ENCODE measurements at places on chromosomes 6 and 20.

- DNase-seq: peak; percentile 71
These were observed 19.7 kb downstream of the HLA-DOB start for GRCh38 chr6:32796848-32797776.

- DNase-seq: no peak
These were observed 1162.8 kb upstream of the CITED2 start for GRCh38 chr6:140537211-140537610.

DNA sequence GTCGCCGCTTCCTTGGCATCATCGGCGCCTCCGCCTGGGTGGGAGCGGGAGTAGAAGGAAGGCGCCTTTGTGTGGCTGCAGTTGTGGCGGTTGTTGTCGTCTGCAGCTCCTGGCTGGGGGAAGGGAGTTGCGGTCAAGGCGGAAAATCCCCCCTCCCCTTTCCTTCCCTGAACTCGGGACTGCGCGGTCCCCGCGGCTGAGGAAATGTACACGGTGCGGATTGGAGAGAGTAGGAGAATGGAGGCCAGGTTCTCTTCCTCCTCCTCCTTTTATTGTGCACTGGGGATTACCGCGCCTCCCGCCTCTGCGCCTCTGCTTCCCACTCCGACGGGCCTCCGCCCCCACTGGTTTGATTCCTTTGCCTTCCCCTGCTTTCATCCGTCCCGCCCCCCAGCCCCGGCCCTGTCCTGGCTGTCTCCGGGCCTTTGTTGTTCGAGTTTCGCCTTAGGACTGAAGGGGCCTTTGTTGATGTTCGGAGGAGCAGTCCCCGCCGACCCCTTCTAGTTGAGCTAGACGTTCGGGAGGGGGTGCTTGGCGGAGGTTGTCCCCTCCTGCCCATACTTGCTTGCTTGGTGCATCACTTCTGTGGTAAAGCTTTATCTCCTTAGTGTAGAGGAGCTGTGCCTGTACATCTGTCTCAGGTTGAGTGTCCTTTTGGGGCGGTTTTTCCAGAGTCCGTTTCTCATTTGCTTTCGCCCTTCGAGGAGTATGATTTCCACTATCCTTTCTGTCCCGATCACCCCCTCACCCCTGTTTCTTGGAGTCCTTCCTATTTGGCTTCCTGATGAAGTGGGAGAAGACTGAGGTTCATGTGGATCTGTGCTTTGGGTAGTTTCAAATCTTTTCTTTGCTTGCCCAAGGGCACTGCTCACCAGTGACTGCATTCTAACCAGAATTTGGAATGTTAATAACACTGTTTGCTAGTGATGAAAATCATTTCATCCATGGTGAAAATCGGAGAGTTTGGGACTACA, 764 bp downstream of the ZNF292 start:
- no peak for DNase-seq

DNA sequence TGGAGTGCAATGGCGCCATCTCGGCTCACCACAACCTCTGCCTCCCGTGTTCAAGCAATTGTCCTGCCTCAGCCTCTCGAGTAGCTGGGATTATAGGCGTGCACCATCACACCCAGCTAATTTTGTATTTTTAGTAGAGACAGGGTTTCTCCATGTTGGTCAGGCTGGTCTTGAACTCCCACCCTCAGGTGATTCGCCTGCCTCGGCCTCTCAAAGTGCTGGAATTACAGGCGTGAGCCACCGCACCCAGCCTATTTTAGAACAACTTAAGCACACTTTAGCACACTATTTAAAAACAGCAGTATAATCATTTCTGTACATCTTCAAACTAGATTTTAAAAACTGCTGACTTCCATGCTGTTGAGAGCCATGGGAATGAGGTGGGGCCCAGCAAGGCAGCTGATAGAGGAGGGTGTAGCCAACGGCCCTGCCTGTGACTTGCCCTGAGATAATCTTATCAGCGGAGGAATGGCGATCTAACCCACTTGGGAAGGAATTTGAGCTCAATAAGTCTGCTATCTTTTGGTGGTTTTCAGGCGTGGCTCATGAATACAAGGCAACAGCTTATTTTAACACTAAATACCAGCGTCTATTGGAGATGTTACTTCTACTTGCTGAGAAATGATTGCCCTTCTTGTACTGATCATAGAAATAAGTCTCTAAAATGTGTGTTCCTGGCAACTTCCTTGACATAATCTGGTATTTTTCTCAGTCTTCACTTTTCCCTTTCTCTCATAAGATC, 12.1 kb downstream of the ZDHHC14 start:
- no peak for DNase-seq

GRCh38 chr20:13676682-13677081, 38.0 kb upstream of the TASP1 start:
- no peak for DNase-seq

DNA sequence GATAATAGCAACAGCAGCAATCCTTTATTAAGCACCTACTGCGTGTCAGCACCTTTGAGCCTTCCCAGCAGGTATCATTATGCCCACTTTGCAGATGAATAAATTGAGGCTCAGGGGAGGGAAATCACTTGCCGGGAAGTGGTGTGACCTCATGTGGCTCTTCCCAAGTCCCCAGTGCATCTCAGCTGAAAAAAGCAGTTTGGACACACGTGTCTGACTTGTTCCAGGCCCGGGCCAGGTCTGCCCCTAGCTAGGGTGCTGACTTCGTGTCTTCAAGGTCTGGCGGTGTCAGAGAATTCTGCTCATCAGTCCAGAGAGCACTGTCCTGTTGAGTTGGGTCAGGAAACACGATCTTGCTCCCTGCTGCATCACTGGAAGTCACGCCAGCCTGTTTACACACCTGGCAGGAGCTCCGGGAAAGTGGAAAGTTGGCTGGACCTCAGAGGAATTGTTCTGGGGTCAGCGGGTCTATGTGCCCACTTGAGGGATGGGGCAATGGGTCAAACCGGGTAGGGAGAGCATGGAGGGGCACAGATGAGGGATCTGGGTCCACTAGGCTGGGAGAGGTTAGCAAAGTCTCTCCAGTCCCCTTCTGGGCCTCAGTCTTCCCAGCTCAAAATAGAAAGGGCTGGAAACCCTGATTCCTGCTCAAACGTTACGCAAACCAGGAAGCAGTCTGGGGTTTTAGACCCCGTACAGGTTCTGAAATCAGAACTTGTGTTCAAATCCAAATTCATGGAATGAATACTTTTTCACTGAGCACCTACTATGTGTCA, 10.5 kb downstream of the SLC13A3 start:
- DNase-seq: no peak

- DNase-seq: no peak
These were observed 13.8 kb upstream of the MMP9 start for GRCh38 chr20:45994761-45995493.

DNA sequence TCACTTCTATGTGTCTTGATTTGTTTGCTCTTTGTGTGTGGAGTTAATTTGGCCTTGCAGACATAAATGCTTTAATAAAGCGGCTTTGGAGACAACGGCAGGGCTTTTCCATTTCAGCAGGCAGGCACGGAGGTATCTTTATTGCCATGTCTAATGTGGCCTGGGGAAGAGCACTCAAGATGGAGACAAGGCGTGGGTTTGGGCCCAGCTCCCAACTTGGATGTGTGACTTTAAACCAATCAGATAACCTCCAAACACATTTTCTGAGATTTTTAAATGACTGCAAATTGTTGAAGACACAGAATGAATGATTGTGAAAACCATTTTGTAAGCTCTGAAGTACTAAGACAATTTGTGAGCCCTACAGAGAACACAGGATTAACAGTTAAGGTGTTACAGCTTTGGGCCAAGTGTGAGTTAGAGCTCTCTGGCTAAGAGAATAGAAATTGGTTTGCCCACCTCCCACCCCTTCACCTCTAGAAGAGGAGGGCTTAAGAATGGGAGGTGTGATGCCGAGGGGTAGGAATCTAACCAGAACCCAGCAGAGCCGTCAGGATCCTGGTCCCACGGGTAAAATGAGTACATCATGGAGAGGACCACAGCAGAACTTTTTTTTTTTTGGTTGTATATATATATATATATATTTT, 9.0 kb downstream of the DYNLT1 start:
- no peak for DNase-seq

DNA sequence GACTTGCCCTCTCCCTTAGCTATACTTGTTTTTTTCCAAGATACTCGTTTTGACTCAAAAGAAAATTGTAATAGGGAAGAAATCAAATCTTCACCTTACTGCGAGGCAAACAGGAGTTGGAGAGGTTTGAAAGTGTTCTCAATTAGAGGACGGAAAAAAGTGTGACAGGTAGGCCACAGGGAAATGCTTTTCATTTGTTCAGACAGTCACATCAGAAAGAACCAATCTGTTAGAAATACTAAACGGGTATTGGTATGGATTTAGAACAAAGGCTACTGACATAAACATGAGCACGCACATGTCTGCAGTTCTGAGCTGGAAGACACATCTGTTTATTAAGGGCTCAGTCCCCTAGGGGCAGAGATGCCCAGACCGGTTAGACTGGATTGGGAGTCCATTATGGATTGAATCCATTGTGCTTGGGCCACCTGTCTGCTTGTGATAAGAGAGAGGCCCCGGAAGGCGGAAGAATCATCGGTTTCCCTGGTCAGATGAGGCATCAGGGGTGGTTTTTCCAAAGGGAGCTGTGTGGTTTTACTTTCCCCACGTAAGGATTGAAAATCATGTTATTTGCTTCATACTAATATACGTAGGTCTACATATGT, 220.9 kb upstream of the MYLIP start:
- DNase-seq: no peak

GRCh38 chr6:53171605-53172467, 23.2 kb upstream of the GCM1 start:
- DNase-seq: peak; percentile 85

- no peak for DNase-seq
These were observed 649.1 kb downstream of the EPM2A start for GRCh38 chr6:145086197-145086596.

GRCh38 chr6:142726616-142727015, 218.4 kb downstream of the HIVEP2 start:
- DNase-seq: no peak

DNA sequence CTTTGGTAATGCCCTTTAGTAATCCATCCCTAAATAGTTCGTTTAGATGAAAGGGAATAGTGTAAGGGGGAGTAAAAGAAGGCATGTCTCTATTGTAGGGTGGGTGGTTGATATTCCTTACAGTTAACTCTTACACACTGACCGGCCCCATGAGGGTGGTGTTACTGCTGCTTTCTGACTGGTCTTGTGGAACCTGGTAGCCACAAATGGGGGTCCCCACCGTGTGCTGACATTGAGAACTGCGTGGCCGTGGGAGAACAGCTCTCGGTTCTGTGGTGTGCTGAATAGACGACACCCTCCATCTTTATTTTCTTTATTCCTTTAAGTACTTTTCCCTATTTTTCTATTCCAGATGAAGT, 19.3 kb downstream of the MRAP2 start:
- DNase-seq: no peak

GRCh38 chr6:79878142-79878748, 69.1 kb downstream of the ELOVL4 start:
- no peak for DNase-seq

Data from stimulated activated CD8-positive, alpha-beta memory T cell treated with anti-CD3 and anti-CD28 coated beads, Interleukin-7, amount 100 ng/mL, for 24 hours (primary cell).